ENCODE measurements at places on chromosomes 2 and 18.

- no peak for DNase-seq
Measured at GRCh38 chr2:177496921-177497320, 104.3 kb downstream of the AGPS start.

DNA sequence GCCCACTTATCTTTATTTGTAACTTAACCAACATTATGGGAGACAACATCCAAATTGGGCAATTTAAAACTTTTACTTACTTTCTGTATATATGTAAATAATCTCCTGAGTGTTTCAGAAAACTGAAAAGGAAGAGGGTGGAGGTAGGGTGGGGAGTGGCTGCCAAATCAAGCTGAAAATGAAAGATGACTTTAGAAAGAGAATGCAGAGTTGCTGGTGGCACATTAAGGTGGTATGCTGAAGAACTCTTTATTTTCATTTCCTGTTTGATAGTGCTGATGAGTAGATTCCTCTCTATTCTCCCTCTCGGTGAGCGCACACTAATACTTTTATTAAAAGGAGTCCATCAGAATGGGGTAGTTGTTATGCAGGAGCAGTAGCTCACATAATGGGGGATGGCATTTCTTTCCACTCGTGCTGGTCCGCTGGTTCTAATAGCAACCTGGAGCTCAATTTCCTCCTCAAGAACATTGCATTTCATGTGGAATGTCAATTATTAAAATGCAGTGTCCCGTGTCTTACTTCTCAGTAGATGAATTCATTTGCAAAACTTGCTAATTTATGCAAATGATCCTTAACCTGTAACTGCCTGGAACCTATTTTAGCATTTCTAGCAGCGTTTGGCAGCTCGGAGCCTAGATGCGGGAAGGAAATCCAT lies 466.9 kb upstream of the HNRNPA3 start:
- no peak for DNase-seq

DNA sequence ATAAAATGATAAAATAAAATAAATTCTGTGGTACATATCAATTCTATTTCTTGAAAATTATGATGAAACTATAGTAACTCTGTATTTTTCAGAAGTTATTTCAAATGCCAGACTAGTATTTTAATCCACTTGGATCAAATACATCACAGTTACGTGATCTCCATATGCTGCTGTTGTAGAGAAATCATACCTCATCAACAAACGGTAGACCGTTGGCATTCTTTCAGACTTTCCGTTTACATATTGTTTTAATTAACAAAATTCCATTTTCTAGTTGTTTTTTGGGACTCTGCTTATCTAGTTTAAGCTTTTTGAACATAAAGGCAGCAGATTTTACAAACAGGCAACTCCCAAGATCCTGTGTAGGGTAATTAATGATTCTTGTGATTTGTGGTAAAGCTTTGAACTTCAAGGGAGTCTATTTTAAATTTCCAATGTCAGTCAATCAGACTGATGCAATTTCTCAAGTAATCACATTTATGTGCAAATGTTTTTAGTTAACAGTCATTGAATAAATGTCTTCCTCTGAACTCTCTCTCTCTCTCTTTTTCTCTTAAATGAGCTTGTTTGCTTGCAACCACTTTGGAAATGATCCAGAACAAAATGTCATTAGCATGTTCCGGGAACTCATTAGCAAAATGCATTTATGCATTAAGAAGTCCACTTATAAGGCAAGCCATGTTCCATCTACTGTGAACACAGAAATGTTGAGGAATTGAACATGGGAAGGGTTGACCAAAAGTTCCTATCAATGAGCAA lies 31.8 kb downstream of the NYAP2 start:
- DNase-seq = no peak

DNA sequence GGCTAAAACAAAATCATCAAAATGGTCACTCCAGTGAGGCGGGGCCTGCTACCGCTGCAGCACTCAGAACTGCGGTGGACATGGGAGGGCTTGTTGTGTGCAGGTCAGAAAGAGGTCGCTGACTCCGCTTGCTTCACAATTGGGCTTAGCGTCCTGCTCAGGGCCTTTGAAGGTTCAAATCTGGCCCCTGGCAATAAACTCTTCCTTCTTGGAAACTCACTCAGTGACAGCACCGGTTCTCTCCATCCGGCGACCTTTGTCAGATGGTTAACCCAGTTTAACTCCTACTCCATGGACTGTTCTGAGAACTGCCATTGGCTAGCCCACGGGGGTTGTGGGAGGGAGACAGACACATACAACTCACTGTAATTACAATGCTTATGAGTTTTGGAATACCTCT lies 29.0 kb upstream of the LAPTM4A start:
- no peak for DNase-seq

DNA sequence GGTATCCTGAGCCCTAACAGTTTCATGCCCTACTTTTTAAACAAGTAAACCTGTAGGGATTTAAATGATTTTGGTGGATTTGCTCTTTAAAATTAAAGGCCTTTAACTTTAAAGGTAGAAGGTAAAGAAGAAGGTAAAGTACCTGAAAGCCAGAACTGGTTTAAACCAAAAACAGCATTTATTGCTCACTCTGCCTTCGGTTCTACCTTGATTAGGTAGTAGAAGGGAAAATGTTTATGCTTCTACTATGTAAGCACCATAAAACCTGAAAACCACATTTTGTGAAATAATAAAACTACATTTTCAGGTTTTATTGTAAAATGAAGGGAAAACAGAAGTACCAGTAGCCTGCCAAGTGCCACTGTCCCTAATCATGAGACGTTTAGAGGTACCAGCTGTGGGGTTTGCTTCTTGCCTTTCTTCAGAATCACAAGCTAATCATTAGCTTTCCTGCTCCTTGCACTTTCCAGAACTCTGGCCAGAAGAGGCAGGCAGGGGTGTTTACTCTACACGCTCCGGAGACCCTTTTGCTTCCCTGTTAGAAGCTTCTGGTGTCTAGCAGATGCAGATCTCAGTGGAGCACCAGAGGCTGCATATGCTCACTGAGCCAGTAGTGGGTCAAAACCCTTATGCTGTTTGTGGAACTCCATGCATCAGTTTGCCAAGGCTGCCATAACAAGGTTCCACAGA lies 33.3 kb downstream of the RPIA start:
- DNase-seq = no peak

GRCh38 chr2:27931361-27931950 lies 40.9 kb downstream of the BABAM2 start:
- DNase-seq = no peak

GRCh38 chr18:27723168-27723567 lies 453.8 kb downstream of the CDH2 start:
- DNase-seq = no peak
